Thymus (tissue), 14 donors: ENCODE measurements at places on chromosomes 16 and 17.

DNA sequence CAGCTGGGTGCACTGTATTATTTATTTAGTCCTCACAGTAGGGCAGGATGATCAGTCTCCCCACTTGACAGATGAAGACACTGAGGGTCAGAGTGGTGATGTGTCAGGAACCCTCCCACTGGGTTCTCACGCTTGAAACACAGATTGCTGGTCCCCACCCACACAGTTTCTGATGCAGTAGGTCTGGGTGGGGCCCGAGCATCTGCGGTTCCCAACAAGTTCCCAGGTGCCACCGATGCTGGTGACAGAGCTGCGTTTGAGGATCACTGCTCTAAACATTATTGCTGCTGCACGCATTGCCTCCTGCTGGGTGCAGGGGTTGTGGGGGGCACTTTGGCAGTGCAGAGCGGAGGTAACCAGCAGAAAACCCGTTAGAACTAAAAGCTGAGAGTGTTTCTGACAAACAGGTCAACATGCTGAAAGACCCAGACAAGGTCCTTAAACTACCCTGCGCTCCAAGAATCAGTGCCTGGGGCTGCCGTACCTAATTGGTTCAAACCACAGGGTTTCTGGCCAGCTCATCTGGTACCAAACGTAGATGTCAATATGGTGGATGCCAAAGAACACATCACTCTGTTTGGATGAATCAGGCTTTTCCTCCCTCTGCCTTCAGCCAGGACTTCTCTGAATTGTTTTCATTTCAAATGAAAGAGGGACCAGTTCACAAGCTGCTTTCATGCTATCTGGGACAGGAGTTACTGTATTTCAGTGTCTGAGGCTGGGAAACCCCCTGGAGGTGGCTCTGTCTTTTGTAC lies 76.0 kb downstream of the ABCC1 start:
- no peaks in the 10 kb centered on the region for H3K27me3 ChIP-seq
- H3K36me3 ChIP-seq: peaks cover 24% of the 10 kb centered on the region
- DNase-seq: no peak

GRCh38 chr16:89058812-89059211 lies 34.8 kb upstream of the ACSF3 start:
- no peaks in the 10 kb centered on the region for H3K27me3 ChIP-seq
- no peaks in the 10 kb centered on the region for H3K36me3 ChIP-seq
- H3K27ac ChIP-seq: no peak overlapping the region
- no peak overlapping the region for H3K4me3 ChIP-seq
- no peaks in the 10 kb centered on the region for H3K4me1 ChIP-seq
- no peak for DNase-seq

GRCh38 chr16:57391300-57391699 lies 13.3 kb upstream of the CCL17 start:
- DNase-seq: no peak
- no peak overlapping the region for H3K27ac ChIP-seq
- H3K4me1 ChIP-seq: peaks cover 15% of the 10 kb centered on the region
- H3K4me3 ChIP-seq: no peak overlapping the region
- H3K36me3 ChIP-seq: no peaks in the 10 kb centered on the region

- H3K27ac ChIP-seq: no peak overlapping the region
- no peak overlapping the region for H3K4me3 ChIP-seq
- DNase-seq: no peak
- H3K4me1 ChIP-seq: peaks cover 36% of the 10 kb centered on the region
Measured at GRCh38 chr17:57853695-57854094, 3.9 kb upstream of the MRPS23 start.
